ENCODE measurements at places on chromosomes 3 and 15.

DNA sequence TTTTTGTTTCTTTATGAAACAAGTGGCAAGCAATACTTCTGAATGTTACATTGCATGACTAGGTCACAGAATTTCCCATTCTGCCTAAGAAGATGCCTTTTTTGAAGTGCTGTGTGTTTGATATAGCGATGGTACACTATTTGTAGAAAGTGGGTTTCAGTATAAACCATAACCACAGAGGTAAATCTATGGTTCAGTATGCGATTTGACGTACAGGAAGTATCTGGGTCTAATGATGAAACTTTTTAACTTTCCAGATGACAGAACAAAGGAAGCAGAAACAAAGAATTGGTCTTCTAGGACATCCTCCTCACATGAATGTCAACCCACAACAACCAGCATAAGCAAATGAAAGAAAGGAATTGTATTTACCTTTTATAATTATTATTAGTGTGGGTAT is 133.4 kb upstream of the BHLHE40 start:
- no peak for DNase-seq

GRCh38 chr3:120764206-120764605 is 21.7 kb downstream of the GTF2E1 start:
- no peak for DNase-seq

DNA sequence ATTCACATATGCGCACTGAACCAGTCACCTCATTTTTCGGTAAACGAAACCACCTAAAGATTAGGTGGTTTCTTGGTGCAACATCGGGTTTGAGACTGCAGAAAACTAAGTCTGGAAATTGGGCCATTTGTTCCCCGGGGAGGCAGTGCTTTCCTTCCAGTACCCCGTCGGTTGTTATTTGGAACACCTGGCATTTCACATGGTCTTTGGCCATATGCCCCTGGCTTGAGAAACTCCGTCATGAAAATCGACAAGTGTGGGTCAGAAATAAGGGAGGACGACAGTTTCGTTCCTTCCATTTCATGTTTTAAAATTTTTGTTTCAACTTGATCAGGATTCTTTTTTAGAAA is 544 bp upstream of the GATM start:
- DNase-seq = no peak

DNA sequence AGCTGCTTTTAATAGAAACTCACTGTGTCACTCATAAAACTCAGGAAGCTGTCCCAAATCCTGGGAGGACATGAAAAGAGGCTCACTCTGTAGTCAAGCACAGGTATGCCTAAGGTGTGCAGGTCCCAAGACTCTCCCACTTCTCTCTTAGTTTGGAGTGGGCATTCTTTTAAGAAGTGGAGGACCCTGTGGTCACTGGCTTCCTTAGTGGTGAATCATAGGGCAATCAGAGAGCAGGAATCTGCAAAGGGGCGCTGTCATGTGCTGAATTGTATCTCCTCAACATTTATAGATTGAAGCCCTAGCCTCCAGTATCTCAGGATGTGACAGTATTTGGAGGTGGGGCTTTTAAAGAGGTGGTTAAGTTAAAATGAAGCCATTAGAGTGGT is 47.2 kb upstream of the ZBTB38 start:
- DNase-seq = no peak

- DNase-seq = no peak
These were observed 144.4 kb upstream of the NR2F2 start for GRCh38 chr15:96186105-96186504.

DNA sequence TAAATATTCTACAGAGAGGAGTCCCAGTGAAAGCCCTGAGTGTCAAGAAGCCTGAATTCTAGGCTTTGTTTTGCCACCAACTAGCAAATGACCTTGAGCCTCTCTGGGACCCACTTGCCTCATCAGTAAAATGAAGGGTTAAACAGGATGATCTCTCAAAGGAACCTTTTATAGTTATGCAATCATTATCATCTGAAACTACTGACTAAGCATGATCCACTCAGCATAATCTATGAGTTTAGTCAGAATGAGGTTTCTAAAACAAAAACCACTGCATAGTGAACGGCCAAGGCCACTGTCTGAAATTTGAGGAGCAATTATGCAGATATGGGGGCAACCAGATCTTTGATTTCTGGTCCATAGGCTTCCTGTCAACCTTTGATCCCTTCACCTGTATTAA is 319.0 kb downstream of the MECOM start:
- DNase-seq = no peak

GRCh38 chr15:44593042-44593736 is 56.2 kb downstream of the EIF3J start:
- DNase-seq = peak; percentile 30

- no peak for DNase-seq
These were observed 108.8 kb upstream of the SAMMSON start for GRCh38 chr3:69890691-69891090.

GRCh38 chr3:38458796-38459498 is 5.3 kb downstream of the ACVR2B start:
- DNase-seq = no peak

- DNase-seq = no peak
These were observed 22.0 kb downstream of the SLC9A9 start for GRCh38 chr3:143826296-143826695.

- no peak for DNase-seq
These were observed 129.6 kb upstream of the IQSEC1 start for GRCh38 chr3:13202744-13203397.

DNA sequence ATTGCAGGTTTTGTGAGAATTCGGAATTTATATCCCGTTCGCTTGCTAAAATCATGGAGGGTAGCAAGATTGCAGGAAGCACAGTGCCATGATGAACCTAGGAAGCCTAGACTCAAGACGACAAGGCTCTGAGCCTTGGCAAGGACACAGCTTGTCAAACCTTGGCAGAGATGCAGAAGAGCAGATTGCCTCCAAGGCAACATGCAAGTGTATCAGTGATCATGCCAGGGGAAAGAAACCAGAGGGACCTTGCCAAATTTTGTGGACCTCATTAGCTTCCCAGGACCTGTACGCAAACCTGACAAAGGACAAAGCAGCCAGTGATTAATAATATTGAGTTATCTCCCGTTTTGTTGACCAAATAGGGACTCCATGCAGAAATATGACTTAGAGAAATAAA is 159.7 kb downstream of the GOLIM4 start:
- DNase-seq = peak; percentile 58

GRCh38 chr3:43704697-43705096 is 14.0 kb downstream of the ABHD5 start:
- DNase-seq = peak; percentile 5

GRCh38 chr3:166837535-166837934 is 542.6 kb downstream of the ZBBX start:
- no peak for DNase-seq

- no peak for DNase-seq
These were observed 740.1 kb upstream of the GRM7 start for GRCh38 chr3:6120786-6121185.

DNA sequence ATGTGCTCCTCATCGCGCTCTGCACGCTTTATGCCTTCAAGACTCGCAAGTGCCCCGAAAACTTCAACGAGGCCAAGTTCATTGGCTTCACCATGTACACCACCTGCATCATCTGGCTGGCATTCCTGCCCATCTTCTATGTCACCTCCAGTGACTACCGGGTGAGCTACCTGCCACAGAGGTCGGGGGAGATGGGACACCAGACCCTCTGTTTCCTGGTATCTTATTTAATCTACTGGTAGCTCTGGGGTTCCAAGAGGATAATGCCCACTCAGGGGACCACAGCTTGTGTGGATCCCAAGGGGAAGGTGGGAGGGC is 9.1 kb downstream of the GRM2 start:
- DNase-seq = no peak

DNA sequence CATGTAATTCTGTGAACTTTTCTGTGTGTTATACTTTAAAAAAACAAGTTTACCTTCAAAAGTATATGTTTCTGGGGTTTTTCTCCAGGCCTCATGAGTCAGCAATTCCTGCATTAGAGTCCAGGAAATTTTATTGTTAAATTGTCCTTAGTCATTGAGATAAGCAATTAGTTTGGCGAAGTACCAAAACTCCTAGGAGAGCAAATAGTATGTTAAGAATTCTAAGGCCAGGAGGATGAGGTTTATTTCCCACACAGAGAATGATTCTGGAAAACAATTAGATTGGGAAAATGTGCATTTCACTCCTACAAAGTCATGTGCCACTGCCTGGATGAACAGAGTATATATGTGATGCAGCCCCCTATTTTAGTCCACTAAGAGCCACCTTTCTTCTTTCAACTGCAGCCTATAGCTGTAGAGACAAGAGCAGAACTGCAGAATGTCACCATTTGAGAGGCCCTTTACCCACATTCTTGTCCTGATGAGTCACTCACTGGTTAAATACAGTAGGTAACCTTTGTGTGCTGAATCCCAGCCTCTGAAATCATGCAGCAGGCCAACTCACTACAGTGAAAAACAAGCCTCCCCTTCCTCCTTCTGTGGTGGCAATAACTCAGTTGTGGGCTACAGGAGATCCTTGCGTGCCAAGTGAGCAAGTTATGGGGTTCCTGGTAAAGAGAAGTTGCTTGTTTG is 452.8 kb upstream of the THBS1 start:
- DNase-seq = no peak

GRCh38 chr3:124882816-124883747 is 4.1 kb downstream of the ITGB5 start:
- DNase-seq = peak; percentile 71

DNA sequence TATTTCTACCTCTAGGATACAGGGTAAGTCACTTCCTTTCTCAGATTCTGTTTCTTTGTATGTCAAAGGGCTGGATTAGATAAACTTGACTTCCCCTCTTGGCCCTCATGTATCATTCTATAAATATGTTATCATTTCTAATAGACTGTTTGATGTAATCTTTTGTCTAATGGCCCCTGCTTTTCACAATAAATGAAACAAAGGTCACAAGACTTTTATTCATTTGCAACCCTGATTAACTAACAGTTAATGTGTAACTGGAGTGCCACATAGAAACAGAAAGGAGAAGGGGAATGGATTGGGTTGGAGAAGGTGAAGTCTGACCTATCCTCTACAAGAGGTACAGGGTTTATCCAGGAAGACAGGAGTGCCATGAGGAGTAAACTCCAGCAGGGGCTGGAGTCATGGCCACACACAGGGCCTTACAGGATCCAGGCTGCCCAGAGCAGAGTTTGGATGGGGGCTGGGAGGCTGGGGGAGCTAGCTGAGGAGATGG is 8.0 kb upstream of the B3GNT5 start:
- DNase-seq = no peak

DNA sequence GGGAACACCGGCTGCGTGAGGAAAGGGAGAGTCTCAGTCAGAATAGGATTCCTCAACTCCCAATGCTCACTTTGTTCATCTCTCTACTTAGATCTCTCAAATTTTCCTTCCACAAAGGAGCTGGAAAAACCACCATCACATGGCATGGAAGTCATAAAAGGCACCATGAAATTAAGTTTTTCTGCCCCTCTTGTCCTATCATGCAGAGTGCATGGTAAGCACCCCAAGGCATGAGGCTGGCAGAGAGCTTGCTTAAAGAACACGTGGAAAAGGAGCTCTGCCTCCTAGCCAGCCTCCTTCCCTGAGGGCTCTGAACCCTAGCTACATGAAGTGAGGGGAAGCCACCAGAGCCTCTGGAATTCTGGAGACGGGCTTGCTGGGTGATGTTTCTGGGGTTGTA is 17.8 kb downstream of the STIMATE start:
- no peak for DNase-seq

GRCh38 chr3:13065727-13066126 is 7.5 kb downstream of the IQSEC1 start:
- DNase-seq = no peak

- DNase-seq = no peak
These were observed 10.3 kb downstream of the TRAK1 start for GRCh38 chr3:42101481-42101880.

DNA sequence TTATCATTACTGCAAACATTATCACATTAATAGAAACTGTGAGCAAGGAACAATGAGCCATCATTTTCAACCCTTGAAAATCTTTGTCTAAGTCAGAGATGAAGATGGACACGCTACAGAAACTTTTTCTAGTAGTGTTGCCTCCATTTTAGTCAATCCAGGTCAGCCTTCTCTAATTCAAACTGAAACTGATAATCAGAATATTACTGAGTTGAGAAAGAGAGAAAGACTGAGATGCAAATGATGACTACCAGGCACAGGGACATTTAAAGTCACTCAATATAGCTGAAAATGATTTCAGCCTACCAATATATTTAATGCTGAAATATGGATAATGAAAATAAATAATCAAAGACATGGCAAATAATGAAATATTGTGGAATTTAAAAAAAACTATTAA is 261.4 kb downstream of the GBE1 start:
- DNase-seq = no peak

- DNase-seq = no peak
These were observed 59.5 kb downstream of the SCN11A start for GRCh38 chr3:38992117-38992760.

GRCh38 chr3:189962466-189962865 is 158.2 kb downstream of the P3H2 start:
- no peak for DNase-seq

DNA sequence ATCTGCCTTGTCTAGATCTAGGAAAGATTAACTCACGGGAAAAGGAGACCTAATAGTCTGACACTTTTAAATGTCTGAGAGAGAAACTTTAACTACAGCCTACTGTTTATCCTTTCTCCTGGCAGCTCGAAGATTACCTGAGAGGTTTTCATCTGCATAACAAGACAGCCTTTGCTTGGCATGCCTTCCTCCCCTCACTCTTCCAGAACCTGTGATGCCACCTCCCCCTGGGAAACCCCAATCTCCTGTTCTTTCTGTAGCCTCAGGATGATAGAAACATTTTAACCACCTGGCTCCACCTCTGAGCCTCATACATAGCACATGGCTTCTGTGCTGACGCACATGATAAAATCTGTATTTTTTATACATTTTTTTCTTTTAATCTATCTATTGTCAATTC is 420.8 kb downstream of the CNTN6 start:
- DNase-seq = no peak

DNA sequence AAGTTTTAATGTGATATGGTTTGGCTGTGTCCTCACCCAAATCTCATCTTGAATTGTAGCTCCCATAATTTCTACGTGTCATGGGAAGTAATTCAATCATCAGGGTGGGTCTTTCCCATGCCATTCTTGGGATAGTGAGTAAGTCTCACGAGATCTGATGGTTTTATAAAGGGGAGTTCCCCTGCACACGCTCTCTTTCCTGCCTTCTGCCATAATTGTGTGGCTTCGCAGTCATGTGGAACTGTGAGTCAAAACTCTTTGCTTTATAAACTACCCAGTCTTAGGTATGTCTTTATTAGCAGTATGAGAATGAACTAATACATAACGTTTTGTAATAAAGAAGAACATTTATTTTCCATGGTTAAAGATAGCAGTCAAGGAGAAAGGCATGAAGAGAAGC is 39.2 kb upstream of the GOLIM4 start:
- DNase-seq = no peak

GRCh38 chr3:49966233-49966942 is 26.4 kb downstream of the RBM6 start:
- no peak for DNase-seq
